Bronchial smooth muscle cell (primary cell): ENCODE measurements at places on chromosomes 4 and X. TPM values are rescaled to one million over a fixed set of nuclear protein-coding genes. Genes with fewer than 3 reads are reported as not detected.

The DGAT2L6 gene
- not detected in 2 replicates for total RNA-seq

The FANCB gene
- 3.2 and 3.3 TPM in 2 replicates for total RNA-seq

The CLNK gene
- total RNA-seq = not detected in 2 replicates

The SEC24B gene
- 8.2 and 9.1 TPM in 2 replicates for total RNA-seq

The IBSP gene
- not detected in 2 replicates for total RNA-seq

The TRIM75 gene
- not detected in 2 replicates for total RNA-seq

The CXCL3 gene
- total RNA-seq = 0.86 and 3.0 TPM in 2 replicates

The HELQ gene
- total RNA-seq = 14.0 and 19.6 TPM in 2 replicates

The DHRSX gene
- total RNA-seq = 25.4 and 44.6 TPM in 2 replicates

The CLDN22 gene
- total RNA-seq = not detected in 2 replicates

The NR3C2 gene
- 1.5 and 2.4 TPM in 2 replicates for total RNA-seq

The TMEM271 gene
- total RNA-seq = not detected in 2 replicates

The WNK3 gene
- 0.16 and 0.17 TPM in 2 replicates for total RNA-seq

The RIBC1 gene
- total RNA-seq = 0.79 and 1.4 TPM in 2 replicates

The FAM193A gene
- total RNA-seq = 8.6 and 9.1 TPM in 2 replicates

The NLGN3 gene
- total RNA-seq = 0.26 and 0.95 TPM in 2 replicates

The MAGEB17 gene
- total RNA-seq = 0.09 TPM in 1 of 2 replicates, not detected in the other

The PPBP gene
- not detected in 2 replicates for total RNA-seq

The SPANXA2 gene
- total RNA-seq = not detected in 2 replicates

The L1CAM gene
- 0.09 and 0.32 TPM in 2 replicates for total RNA-seq

The TLR6 gene
- total RNA-seq = 0.69 and 0.95 TPM in 2 replicates

The DCAF12L2 gene
- total RNA-seq = under 0.01 TPM in 1 of 2 replicates, not detected in the other

The SPP1 gene
- total RNA-seq = 0.09 and 0.47 TPM in 2 replicates

The ACE2 gene
- under 0.01 TPM in 1 of 2 replicates, not detected in the other for total RNA-seq

The NKRF gene
- total RNA-seq = 1.8 and 2.5 TPM in 2 replicates

The MAP7D2 gene
- 0.47 TPM in 1 of 2 replicates, not detected in the other for total RNA-seq

The TNIP3 gene
- 0.32 and 0.43 TPM in 2 replicates for total RNA-seq

The BEX1 gene
- total RNA-seq = 0.63 TPM in 1 of 2 replicates, not detected in the other

The CT45A2 gene
- total RNA-seq = not detected in 2 replicates

The RASL11B gene
- total RNA-seq = 0.09 and 0.16 TPM in 2 replicates
